ENCODE measurements at places on chromosomes 13 and 19.

- DNase-seq, result no peak
Observed at GRCh38 chr13:35763782-35764123, 287.3 kb upstream of the MAB21L1 start.

DNA sequence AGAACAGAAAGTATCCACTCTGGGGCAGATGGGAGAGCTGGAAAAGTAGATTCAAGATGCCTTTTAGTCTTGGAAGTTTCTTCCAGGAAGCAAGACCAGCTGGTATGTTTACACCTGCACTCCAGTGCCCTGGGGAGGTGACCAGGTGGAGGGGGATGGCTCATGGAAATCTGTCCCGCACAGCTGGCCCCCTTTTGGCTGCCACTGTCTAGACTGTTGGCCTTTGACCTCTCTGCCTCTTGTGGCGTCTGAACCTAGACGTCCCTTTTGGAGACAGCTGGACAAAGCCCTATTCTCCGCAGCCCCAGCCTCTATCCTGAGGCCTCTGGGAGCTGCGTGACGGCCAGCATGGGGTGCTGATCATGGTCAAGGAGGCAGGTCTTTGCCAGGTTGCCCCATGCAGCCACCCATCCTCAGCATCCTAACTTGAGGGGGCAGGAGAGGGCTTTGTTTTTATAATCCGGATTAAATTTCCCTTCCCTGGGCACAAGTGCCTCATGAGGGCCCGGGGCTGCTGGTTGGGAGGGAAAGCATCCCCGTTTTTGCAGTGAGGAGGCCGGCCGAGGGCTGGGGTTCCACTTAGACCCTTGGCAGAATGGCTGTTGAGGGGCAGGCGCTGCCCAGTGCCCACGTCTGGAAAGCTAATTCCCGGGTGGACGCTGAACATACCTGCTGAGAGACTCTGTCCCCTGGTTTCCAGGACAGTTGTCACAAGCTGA lies 17.3 kb upstream of the GDF15 start:
- DNase-seq, result no peak

GRCh38 chr13:57630661-57631595 lies 616 bp upstream of the PCDH17 start:
- no peak for DNase-seq

GRCh38 chr13:48615049-48615448 lies 38.7 kb upstream of the CYSLTR2 start:
- no peak for DNase-seq

GRCh38 chr13:36848199-36848982 lies 29.4 kb downstream of the RFXAP start:
- DNase-seq, result no peak

DNA sequence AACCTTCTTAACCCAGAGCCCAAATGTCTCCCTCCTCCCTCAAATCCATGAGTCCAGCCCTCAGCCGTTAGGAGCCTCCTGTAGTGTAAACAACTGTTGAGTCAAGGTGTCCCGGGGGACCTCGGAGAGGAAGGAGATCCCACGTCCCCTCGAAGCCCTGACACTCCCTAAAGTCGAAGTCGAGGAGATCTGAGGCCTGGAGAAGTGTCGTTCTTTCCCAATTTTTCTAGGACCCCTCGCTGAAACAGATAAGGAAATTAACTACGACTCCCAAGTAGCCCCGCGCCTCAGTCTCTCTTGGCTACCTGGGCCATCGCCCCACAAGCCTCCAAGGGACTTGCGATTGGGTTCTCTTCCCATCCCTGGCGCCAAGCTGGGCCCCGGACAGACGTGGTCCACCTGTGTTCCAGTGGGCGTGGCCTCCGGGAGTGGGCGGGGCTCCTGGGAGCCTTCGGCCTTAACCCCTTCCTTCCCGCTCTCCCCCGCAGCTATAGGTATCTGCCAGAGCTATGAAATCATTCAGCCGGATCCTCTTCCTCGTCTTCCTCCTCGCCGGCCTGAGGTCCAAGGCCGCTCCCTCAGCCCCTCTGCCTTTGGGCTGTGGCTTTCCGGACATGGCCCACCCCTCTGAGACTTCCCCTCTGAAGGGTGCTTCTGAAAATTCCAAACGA lies 869 bp downstream of the GFY start:
- no peak for DNase-seq

DNA sequence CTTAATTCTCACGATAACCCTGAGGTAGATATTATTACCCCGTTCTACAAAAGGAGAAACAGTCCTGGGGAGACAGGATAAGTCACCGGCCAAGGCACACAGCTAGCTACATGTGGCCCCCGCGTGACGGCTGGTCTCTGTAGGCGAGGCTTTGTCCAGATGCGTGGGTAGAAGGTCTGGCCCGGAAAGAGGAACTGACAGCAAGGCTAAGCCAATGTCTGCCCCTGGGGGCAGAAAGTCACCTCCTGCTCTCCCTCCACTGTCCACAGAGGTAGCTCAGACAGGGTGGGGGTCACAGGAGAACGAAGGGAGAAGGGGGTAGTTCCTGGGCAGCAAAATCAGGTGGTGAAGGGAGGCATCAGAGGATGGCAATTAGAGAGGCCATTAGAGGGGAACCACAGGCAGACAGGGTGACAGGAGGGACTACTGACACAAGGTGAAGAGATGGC lies 1.8 kb downstream of the APOC4 start:
- no peak for DNase-seq

DNA sequence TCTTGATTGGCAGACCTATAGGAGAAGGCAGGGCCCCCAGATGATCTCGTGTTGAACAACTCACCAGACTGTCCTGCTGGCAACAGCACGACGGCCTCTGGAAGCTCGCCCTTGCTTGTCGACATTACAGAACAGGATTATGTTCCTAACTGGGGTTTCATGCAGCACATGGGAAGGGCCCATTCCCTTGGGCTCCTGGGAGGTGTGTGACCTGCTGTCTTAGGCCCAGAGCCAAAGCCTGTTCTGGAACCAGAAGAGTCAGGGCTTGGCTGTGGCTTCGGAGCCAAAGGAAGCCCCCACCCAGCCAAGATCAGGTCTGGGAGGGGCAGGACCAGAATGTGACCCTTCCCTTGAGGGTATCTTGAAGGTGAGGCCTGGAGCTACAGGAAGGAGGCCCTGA lies 36.9 kb downstream of the RGCC start:
- no peak for DNase-seq

DNA sequence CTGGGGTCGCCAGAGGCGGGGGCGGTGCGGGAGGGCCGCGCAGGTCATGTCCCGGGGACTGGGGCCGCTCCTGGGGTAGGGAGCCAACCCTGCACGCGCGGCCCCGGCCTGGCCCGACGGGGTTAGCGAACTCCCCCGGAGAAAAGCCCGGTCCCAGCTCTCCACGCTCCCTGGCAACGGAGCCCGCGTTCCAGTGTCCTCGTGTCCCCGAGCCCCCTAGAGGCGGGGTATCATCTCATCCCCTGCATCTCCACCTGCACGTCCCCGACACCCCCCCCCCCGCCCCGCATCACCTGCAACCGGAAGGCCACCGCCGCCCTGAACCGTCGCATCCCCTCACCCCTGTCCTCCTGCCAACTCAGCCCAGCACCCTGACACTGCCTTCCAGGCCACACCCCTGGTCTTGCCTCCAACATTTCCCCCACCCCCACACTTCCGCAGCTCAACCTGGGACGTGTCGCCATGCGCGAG lies 2.7 kb downstream of the WDR88 start:
- peak; percentile 45 for DNase-seq

GRCh38 chr19:12792853-12793289 lies 1.6 kb downstream of the JUNB start:
- DNase-seq, result no peak

- peak; percentile 41 for DNase-seq
Observed at GRCh38 chr19:3365836-3366752, at the start of gene NFIC. TSS of gene NFIC (plus strand) at chr19:3366583. CDS start at chr19:3366637, 54 bp downstream.

DNA sequence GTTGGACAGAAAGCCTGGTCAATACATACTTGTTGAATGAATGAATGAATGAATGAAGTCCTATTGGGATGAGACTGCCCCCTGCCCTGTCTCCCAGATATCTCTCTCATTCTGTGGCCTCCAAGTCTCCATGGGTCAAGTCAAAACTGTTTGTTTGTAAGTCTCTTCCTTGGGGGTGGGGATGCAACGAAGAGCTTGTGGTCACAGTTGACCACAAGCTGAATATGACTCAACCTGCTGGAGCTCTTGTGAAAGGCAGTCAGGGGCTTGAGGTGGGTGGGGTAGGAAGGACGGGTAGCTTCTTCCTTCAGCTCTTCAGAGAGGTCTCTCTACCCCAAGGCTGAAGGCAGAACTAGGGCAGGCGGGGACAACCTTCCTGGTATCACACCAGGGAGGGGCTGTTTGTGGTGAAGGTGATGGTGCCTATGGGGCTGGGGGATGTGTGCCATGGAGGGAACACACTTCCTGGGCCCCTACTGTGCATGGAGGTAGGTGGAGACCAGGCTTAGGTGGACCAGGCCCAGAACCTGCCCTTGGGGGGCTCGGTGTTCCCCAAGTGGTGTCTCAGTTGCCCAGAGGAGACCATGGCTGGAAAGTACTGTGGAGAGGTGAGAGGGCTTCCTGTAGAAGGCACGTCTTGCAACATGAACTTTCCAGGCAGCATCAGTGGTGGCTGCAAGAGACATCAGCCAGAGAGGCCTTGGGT lies 8.0 kb downstream of the MYO1F start:
- no peak for DNase-seq

- no peak for DNase-seq
Observed at GRCh38 chr19:12785431-12786031, 5.8 kb upstream of the JUNB start.

- DNase-seq, result peak; percentile 65
Observed at GRCh38 chr19:49555600-49556411, 24.6 kb downstream of the NOSIP start.

All from stimulated activated CD4-positive, alpha-beta T cell treated with anti-CD3 and anti-CD28 coated beads, Interleukin-1b, Interleukin-23, amount 100 ng/mL, for 4 hours (primary cell).